SW480 (cell line): ENCODE measurements at places on chromosomes 4 and X.

DNA sequence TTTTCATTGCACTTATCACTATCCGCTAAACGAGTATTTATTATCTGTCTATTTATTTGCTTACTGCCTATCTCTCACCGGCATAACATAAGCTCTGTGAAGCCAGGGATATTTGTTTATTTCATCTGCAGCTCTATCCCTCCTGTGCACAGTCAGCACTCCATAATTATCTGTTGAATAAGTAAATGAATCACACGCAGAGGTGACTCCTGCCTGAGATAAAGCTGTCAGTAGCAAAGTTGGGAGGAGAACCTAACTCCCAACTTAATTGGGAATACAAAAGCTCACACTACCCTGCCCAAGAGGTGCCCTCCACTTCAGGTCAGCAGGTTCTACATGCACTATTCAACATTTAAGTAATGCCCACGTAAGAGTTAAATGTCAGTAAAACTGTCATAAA is 85.7 kb downstream of the CORIN start:
- no peak for DNase-seq

GRCh38 chrX:142214081-142214480 is 9.0 kb upstream of the MAGEC2 start:
- DNase-seq = no peak

GRCh38 chr4:185512516-185512915 is 22.8 kb downstream of the PDLIM3 start:
- no peak for DNase-seq

- DNase-seq = no peak
Measured at GRCh38 chrX:47578692-47579091, 3.5 kb upstream of the TIMP1 start.

DNA sequence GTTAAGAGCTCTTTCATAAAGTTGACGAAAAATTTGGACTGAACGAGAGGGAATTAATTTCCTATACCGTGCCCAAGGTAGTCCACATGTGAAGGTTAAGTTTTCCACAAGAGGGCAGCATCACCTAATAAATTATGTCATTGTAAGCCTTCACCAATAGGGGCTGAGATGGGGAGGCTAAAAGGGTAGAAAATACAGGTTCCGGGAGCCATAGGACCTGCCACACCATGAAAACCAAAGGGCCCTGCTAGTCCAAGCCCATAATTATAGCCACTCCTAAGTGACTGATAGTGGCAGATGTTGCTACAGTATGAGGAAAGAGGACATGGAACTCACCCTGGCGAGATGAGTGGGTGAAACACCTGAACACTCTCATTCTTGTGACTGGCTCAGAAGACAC is 122.2 kb downstream of the SHROOM4 start:
- DNase-seq = peak; percentile 46

DNA sequence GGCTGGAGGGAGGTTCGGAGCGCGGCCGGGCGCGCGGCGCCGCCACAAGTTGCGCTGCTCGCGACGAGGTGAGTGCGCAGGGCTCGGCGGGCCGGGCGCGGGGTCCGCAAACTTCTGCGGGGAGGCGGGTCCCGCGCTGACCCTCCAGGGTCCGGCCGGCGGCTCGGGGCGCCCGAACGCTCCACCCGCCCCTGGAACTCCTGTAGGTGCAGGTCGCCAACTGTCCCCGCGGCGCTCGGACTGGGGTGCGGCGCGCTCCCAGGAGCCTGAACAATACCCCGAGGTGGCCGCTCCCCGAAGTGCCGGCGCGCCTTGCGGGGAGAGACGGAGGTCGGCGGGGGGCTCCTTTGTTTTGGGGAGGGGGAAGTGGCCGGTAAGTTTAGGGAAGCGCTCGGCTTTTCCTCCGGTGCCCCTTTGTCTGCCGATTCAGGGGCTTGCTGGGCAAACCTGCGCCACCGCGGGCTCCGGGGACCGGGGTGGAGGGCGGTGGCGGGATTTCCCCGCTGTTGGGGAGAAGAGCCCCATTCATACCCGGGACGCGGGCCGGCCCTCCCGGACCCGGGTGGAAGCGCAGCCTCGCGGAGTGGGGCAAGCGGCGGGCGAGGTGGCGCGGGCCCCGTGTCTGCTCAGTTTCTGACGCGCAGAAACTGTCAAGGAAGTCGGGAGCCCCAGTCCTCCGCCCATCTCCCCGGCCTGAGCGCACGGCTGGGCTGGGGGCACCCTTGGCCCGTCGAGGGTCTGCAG is 694 bp downstream of the TBL1X start:
- peak; percentile 5 for DNase-seq

DNA sequence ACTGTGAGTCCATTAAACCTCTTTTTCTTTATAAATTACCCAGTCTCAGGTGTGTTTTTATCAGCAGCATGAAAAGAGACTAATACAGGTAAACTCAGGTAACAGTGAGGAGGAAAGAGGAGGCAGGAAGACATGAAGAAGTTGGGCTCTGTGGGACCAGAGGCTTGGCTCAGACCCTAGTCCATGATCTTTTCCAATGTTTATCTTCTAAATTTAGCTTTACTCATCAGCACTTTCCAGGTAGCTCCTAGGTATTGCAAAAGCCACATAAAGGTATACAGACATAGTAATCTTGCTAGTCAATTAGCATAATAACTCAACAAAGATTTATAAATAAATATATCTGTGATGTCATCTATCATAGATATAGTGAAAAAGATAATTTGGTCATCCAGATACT is 11.2 kb upstream of the FRYL start:
- DNase-seq = no peak

DNA sequence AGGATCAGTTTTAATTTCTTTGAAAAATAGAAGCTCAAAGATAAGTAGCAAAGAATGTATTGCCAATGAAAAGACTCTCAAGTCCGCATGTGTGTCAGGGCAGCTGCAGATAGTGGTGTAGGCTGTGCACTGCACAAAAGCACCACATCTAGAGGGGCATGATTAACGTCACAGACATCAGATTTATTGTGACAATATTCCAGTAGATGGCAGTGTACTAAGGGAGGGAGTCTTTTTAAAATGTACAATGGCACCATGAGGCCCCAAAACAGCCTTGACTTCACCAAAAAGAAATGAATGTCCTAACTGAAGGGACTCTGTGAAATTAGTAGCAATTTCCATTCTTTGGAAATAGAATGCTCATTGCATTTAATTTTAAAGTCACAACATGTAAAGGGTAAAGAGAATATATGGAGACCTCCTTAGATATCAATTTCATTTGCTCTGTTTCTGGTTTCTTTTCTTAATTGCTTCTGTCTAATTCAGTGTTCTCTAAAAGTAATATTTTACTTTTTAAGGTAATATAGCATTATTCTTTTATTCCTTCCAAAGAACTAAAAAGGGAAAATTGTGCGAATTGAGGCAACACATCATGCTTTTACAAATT is 98.4 kb downstream of the ZNF827 start:
- DNase-seq = peak; percentile 39

- DNase-seq = no peak
Measured at GRCh38 chr4:165583341-165583740, 204.5 kb downstream of the CPE start.

DNA sequence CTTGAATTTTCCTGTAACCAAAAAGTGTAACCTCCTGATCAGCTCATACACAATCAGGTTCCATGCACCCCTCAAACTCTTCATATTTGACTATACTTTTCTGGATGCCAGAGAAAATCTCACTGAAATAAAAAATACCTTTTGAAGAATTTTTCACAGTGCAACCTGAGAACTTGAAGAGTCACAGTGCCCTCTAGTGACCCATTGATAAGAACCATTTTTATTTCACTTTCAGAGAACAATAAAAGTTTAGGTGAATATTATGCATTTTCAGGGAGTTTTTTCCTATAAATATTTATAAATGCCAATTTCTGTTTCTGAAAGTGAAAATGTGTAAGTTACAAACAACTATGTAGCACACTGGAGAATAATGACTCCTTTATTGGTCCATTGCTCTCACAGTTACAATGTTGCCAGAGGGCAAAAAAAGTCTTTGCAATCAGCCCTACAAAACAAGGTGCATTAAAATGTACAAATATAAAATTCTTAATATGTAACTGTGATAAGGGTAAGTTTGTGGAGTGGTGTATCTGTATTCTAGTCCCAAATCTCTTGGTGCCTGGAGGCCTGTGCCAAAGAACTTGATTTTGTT is 153.6 kb upstream of the INTU start:
- no peak for DNase-seq

- DNase-seq = no peak
Measured at GRCh38 chr4:7416745-7417432, 17.8 kb downstream of the PSAPL1 start.
